ENCODE measurements at places on chromosomes 11 and 22.

- peak; percentile 33 for DNase-seq
Measured at GRCh38 chr22:39309881-39310714, 9.3 kb downstream of the RPL3 start.

DNA sequence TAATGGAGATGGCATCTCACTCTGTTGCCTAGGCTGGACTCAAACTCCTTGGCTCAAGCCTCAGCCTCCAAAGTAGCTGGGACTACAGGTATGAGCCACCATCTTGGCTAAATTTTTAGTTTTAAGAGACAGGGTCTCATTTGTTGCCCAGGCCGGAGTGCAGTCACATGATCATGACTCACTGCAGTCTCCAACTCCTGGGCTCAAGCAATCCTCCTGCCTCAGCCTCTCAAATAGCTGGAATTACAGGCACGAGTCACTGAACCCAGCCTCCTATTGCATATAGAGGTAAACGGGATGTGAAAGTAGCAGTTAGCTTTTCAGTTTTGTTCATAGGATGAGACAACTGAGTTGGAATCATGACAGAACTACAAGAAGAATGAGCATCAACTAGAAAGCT, 9.5 kb upstream of the NAALAD2 start:
- no peak for DNase-seq

- no peak for DNase-seq
Measured at GRCh38 chr11:1234054-1234720, 11.3 kb downstream of the MUC5B start.

- no peak for DNase-seq
Measured at GRCh38 chr22:33447733-33448132, 389.6 kb upstream of the SYN3 start.

DNA sequence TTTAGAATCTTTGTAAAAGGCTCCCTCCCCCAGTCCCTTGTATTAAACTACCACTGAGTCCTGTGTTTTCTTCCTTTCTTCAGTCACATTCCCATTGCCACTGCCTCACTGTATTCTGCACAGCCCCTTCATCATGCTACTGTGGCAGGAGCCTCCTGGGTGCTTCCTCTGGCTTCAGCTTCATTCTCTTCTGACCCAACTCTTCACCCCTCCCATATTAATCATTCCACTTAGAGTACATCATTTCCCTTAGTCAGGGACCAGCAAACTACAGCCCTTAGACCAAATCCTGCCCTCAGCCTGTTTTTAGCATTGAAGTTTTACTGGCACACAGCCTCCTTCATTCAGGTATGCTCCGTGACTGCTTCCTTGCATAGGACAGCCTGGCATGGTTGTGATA, 127.7 kb upstream of the MTNR1B start:
- no peak for DNase-seq

DNA sequence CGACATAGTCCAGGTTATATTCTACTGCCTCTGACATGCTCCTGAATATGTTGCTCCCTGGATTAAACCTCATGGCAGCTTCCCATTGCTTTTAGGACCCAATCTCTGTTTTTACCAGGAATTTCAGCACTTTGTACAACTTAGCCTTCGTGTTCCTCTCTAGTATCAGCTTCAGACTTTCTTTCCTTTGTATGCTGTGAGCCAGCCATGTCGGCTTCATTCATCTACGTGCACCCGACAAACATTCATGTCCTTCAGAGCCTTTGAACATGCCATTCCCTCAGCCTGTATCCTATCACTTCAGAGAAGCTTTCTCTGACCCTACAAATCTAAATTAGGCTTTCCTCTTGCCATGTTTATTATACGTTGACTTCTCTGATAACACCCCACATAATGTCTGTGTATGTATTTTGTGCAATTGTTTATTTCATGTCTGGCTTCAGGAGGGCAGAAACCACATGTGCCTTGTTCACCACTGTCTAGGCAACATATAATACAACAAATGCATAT, 743.4 kb downstream of the OPCML start:
- DNase-seq: no peak

DNA sequence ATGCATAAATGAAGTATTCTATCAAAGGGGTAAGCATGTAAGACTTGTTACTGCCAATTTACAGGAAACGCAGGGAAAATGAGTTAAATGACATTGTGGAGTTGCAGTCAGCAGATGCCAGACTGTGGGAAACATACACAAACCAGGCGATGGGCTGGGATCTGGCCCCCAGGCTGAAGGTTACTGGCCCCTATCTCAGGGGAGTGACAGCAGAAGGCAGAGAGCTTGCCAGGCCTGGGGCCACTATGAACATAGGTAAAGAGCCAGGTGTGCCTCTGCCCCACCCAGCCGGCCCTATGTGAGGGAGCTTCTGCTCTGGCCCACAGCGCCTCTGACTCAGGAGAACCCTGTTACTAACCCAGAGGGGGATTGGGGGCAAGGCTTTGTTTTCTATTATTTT, 26.1 kb upstream of the SLC25A1 start:
- DNase-seq: no peak

- no peak for DNase-seq
Measured at GRCh38 chr11:10638316-10638925, 55.1 kb downstream of the IRAG1 start.

DNA sequence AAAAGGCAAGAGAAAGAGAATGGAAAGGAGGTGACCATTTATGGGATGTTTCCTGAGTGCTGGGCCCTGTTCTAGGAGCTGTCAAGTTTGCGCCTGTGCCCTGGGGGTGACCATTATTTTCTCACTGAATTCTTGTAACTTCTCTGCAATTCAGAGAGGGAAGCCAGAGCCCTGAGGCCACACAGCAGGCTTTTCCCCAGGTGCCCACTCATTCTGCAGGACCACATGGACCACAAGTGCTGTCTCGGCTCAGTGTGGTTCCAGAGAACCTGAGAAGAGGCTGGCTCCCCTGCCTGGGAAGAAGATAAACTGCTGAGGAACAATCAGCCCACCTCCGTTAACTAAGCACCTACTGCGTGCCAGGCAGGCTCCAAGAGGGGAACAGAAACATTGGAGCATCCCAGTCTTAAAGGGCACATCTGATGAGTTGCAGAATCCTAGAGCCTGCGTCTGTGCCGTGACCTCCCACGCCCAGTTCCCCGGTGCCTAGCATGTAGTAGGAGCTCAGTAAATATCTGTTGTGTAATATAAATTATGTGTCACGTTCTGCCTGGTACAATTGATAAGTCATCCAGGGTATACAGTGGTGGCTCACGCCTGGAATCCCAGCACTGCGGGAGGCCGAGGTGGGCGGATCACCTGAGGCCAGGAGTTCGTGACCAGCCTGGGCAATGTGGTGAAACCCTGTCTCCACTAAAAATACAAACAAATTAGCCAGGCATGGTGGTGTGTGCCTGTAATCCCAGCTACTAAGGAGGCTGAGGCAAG, 31.6 kb upstream of the CRYBB3 start:
- DNase-seq: no peak

DNA sequence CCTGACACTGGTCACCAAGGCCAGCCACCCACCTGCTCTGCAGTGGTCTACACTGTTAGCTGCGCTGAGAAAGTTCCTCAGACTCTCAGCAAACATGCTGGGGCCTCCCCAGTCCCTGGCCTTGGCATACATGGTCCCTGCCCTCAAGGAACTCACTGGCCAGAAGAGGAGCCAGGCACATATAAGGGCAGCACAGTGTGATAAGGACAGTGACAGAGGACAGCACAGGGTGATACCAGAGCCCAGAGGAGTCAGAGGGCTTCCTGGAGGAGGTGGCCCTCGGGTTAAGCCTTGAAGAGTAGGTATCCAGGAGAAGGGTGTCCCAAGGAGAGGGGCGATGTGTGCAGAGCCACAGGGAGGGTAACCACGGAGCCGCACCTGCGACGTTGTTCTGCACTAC, 624 bp downstream of the ART1 start:
- no peak for DNase-seq

DNA sequence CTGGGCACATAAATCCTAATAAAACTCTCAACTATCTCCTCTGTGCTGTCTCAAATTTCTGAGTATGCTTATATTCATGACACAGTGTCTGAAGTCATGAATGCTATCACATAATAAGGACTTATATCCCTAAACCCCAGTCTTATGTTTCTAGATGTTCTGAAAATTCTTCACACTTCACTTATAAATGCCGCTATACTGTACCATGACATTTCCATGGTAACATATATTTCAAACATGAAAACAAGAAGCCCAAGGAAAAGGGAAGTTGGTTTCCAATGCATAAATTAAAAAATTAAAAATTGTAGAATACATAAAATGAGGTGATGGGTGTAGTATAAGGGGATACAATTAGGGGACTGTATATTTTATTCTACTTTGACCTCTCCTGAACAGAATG, 11.7 kb downstream of the GVQW3 start:
- DNase-seq: peak; percentile 19

DNA sequence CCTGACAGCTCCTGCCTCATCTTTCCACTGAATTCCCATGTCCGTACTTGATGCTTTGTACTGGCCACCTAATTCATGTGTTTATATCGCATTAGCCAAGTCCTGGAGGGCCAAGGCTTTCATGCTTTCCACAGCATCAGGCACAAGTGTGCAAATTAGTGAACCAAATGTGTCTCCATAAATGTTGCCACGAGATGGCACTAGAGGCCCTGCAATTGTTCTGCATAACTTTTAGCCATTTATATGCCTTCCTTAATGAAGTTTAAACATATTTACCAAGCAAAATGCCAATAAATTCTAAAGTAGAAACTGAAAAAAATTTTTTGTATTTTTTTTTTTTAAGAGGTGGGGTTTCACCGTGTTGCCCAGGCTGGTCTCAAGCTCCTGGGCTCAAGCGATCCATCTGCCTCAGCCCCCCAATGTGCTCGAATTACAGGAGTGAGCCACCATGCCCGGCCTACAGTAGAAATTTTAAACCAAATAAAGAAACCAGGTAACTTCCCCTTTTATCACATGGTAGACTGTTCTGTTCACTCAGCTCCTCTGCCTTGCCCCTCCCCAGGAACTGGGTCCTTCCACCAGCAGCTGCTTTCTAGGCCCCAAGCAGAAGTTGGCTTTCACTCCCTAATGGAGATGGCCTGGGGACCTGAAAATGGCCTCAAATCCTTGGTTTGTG, 20.8 kb upstream of the IL18BP start:
- peak; percentile 47 for DNase-seq

GRCh38 chr11:64563966-64564365, 27.1 kb upstream of the SLC22A12 start:
- DNase-seq: no peak

- DNase-seq: no peak
Measured at GRCh38 chr11:38323961-38324761, 1726.1 kb upstream of the RAG2 start.
